Hepatocyte (in vitro differentiated cells): ENCODE measurements at places on chromosomes 6 and 20. TPM values are rescaled to one million over a fixed set of nuclear protein-coding genes. Genes with fewer than 3 reads are reported as not detected.

The OLIG3 gene
- total RNA-seq, result not detected in 2 replicates

The SIRPA gene
- total RNA-seq, result 14.0 and 16.0 TPM in 2 replicates

The SLC22A23 gene
- total RNA-seq, result 14.0 and 14.8 TPM in 2 replicates

The VWA7 gene
- 1.5 and 3.4 TPM in 2 replicates for total RNA-seq

The ADGRG6 gene
- total RNA-seq, result 59.5 and 92.0 TPM in 2 replicates

The KIAA0408 gene
- 6.4 and 7.4 TPM in 2 replicates for total RNA-seq

The GNL1 gene
- 29.5 and 33.2 TPM in 2 replicates for total RNA-seq

The RBPJL gene
- total RNA-seq, result not detected in 2 replicates

The TSBP1 gene
- total RNA-seq, result not detected in 2 replicates

The KCNG1 gene
- 26.1 and 28.7 TPM in 2 replicates for total RNA-seq

The ISM1 gene
- total RNA-seq, result 1.4 and 1.7 TPM in 2 replicates

The PRICKLE4 gene
- 1.2 and 4.0 TPM in 2 replicates for total RNA-seq

The CTNNBL1 gene
- total RNA-seq, result 25.7 and 27.6 TPM in 2 replicates

The GRM1 gene
- total RNA-seq, result 0.08 and 0.17 TPM in 2 replicates

The TP53TG5 gene
- not detected in 2 replicates for total RNA-seq

The FAM110A gene
- total RNA-seq, result 4.4 and 4.6 TPM in 2 replicates

The GCNT2 gene
- 36.4 and 39.3 TPM in 2 replicates for total RNA-seq

The ATP9A gene
- 26.5 and 28.1 TPM in 2 replicates for total RNA-seq

The STK4 gene
- total RNA-seq, result 16.5 and 21.4 TPM in 2 replicates

The MBOAT1 gene
- 7.1 and 10.4 TPM in 2 replicates for total RNA-seq

The OOEP gene
- total RNA-seq, result not detected in 2 replicates

The ANGPT4 gene
- total RNA-seq, result not detected in 2 replicates

The SCRT2 gene
- not detected in 2 replicates for total RNA-seq

The ARFGEF3 gene
- 3.9 and 4.1 TPM in 2 replicates for total RNA-seq

The ADAT2 gene
- total RNA-seq, result 3.4 and 4.2 TPM in 2 replicates

The POLR3F gene
- total RNA-seq, result 7.7 and 10.8 TPM in 2 replicates

The HLA-G gene
- 0.76 TPM in 1 of 2 replicates, not detected in the other for total RNA-seq

The LRRC1 gene
- total RNA-seq, result 45.7 and 54.3 TPM in 2 replicates

The DTNBP1 gene
- 3.4 and 7.3 TPM in 2 replicates for total RNA-seq

The YIPF3 gene
- 179 and 198 TPM in 2 replicates for total RNA-seq

The TAAR1 gene
- not detected in 2 replicates for total RNA-seq

The CYP39A1 gene
- 7.5 and 9.2 TPM in 2 replicates for total RNA-seq

The LRRN4 gene
- total RNA-seq, result 10.5 and 19.2 TPM in 2 replicates

The GSTA2 gene
- total RNA-seq, result 402 and 441 TPM in 2 replicates

The GPR6 gene
- total RNA-seq, result not detected in 2 replicates

The SLC35B3 gene
- total RNA-seq, result 29.1 and 31.5 TPM in 2 replicates

The SLC22A7 gene
- 24.3 and 31.5 TPM in 2 replicates for total RNA-seq

The SOX4 gene
- 76.4 and 92.5 TPM in 2 replicates for total RNA-seq

The PLA2G7 gene
- total RNA-seq, result 0.68 and 1.5 TPM in 2 replicates

The GMPR gene
- total RNA-seq, result 6.1 and 8.7 TPM in 2 replicates

The SYCP2 gene
- total RNA-seq, result 1.5 and 1.7 TPM in 2 replicates

The PDE7B gene
- total RNA-seq, result 7.2 and 9.2 TPM in 2 replicates

The CYP21A2 gene
- total RNA-seq, result 0.12 and 1.4 TPM in 2 replicates

The PHACTR3 gene
- total RNA-seq, result 5.2 and 6.7 TPM in 2 replicates

The NDUFAF4 gene
- total RNA-seq, result 31.1 and 39.1 TPM in 2 replicates

The NQO2 gene
- total RNA-seq, result 22.5 and 23.4 TPM in 2 replicates
